ENCODE measurements at places on chromosomes 12 and 14. TPM values are rescaled to one million over a fixed set of nuclear protein-coding genes. Genes with fewer than 3 reads are reported as not detected.

- DNase-seq, result no peak
These were observed 103.2 kb upstream of the DAAM1 start for GRCh38 chr14:59085207-59085739.

GRCh38 chr14:96576359-96576758, 74.2 kb downstream of the PAPOLA start:
- no peak for DNase-seq

- DNase-seq, result no peak
These were observed 667.6 kb upstream of the TBX3 start for GRCh38 chr12:115351514-115352077.

- DNase-seq, result no peak
These were observed 149.9 kb upstream of the BTG1 start for GRCh38 chr12:92295523-92295922.

DNA sequence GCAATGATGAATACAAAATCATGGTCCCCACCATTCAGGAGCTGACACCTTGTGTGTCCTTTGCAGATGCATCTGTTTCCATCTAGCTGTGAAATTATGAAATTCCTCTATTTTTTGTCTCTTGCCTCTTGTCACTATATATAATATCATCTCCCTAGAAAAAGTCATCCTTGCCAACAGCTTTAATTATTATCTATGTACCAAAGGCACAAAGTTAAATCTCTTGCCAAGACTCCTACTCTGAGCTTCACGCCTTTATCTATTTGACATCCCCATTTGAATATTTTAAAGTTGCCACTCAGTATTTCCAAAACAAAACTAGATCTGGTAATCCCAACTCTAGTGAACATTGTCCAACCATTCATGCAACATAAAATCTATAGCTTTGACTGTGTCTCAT, 32.0 kb upstream of the PRB2 start:
- DNase-seq, result no peak

GRCh38 chr12:52964556-52965336, 15.8 kb downstream of the KRT18 start:
- no peak for DNase-seq

- DNase-seq, result no peak
These were observed 100.7 kb downstream of the ZFC3H1 start for GRCh38 chr12:71562676-71563595.

DNA sequence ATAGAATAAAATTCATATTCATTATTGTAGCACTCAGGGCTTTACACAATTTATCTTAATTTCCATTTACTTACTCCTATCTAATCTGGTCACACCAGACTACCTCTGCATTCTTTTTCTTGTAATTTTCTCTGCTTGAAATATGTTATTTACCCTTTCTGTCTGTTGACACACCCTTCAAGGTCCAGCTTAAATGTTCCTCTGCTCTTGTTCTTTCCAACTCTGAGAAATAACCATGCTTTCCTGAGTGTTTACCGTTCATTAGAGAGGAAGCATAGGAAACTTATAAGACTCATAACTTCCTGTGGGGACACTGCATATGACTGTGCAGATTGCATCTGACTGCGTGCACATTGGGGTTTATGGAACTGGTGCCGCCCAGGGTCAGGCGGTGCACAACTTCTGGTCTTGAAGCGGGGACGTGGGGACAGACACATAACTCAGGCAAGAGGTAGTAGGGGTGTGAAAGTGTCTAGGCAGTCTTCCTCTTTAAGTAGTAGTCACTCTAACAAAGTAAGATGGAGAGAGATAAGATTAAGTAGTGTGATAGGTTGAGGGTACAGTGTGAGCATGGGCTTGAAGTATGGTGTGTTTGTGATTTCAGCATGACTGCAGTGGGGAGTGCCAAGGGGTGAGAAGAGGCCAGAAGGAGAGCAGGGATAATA, 42.6 kb upstream of the FOXJ2 start:
- DNase-seq, result no peak

DNA sequence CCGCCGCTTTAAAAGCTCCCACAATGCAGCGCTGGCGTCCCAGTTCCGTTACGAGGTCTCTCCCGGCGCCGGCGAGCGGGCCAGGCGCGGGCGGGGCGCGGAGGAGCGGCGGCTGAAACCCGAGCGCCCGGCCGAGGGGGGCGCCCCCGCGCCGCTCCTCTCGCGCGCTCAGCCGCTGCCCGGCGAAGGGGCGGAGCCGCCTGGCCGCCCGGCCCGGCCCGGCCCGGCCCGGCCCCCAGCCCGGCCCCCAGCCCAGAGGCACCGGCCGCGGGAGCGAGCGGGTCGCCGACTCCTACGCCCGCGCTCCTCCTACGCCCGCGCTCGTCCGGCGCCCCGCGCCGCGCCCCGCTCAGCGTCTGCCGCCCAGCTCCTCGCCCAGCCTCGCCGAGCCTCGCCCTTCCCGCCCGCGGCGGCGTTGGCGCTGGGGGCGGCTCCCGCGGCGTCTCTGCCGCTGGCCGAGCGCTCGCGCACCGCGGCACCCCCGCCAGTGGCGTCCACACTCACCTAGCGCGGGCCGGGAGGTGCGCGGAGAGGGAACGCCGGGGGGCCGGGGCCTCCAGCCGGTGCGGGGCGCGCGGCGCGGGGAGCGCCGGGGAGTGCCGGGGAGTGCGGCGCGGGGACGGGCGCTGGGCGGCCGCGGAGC, at the start of gene RASSF8:
TSS of gene RASSF8 (plus strand) at position 255 of the 643 bp plus-strand sequence. CDS start 96,662 bp downstream, outside the sequence.
- DNase-seq, result peak; percentile 53

DNA sequence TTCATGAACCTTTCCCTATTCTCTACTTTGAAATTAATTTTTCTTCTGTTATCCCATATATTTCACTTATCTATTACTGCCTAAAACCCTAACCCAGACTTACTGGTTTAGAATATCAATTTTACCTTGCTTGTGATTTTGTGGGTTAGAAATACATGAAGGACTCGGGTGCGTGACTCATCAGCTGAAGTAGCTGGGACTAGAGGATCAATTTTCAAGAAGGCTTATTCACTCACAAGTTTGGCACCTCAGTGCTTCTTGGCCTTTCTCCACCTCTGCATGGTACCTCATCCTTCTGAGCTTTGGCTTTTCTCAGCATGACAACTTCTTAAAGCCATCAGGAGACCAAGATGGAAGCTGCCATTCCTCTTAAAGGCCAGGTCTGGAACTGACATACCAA, 57.8 kb downstream of the TMEM117 start:
- no peak for DNase-seq

- no peak for DNase-seq
These were observed 97.9 kb upstream of the FAR2 start for GRCh38 chr12:29051221-29051620.

PLEK2 gene
- total RNA-seq, result not detected

KLRC2 gene
- total RNA-seq, result not detected

Data from B cell (primary cell).